CD4-positive, alpha-beta T cell treated with Interleukin-1 beta for 1 hour (primary cell): ENCODE measurements at places on chromosomes 3 and 15.

DNA sequence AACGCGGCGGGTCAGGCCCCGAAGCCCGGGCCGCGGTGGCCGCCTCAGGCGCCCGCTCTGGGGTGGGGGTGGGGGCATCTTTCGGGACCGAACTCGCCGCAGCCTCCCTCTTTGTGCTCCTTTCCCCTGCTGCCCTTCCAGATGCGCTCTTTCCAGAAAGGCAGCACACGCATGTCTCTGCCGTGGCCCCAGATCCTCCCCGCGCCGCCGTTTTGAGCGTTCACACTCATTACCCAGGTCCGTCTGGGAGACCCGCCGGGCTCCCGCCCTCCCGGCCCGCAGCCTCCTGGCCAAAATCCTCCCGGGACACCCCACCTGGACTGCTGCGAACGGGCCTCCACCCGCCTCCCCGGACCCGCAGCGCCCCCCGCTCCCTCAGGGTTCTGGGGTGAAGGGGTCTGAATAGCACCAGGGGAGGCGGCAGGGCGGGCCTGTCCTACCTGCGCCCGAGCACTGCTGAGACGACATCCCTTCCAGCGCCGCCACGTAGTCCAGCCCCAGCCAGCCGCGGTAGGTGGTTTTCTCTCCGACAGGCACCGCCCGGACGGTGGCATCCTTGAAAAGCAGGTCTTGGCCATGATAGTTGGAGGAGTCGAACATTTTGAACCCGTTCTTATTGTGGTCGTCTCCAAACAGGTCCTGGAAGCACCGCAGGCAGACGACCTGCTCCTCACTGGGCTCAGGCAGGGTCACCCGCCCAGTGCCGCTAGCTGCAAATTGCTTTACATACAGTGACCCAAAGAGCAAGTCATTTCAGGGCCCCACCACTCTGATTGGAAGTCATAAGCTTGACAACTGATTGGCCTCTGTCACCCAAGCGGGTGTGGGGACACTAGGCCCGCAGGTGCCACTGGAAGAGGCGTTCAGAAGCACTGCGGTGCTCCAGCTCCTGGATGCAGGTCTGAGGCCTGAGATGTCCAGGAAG is 25.9 kb downstream of the MELTF start:
- DNase-seq, result no peak

DNA sequence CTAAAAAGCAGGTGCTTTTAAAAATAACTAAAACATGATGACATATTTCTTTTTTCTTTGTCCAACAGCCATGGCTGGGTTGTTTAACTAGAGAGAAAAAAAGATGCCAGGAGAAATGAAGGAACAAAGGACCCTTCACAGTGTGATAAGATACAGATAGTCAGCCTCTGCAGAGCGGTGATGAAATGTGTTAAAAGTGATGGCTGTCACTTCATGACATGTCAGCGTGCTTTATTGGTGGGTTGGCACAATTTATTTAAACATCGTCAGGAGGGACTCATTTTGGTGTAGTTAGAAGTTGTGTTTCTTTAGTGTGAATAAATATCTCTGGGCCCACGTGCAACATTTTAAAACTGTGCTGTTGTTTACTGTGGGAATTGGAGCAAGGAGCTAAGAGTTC is 887.4 kb upstream of the CFAP20DC start:
- DNase-seq, result no peak

DNA sequence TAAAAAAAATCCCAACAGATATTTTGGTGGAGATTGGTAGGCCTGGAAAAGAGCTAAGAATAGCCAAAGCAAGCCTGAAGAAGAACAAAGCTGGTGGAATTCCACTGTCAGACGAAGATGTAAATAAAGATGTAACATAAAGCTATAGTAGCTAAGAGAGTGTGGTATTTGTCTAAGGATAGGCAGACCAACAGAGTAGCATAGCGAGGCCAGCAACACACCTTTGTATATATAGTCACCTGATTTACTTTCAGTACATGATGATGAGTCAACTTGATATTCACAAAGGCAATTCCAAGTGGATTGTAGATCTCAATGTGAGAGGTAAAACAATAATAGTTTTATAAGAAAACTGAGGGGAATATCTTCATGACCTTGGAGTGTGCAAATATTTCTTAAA is 53.6 kb upstream of the SYN2 start:
- no peak for DNase-seq

DNA sequence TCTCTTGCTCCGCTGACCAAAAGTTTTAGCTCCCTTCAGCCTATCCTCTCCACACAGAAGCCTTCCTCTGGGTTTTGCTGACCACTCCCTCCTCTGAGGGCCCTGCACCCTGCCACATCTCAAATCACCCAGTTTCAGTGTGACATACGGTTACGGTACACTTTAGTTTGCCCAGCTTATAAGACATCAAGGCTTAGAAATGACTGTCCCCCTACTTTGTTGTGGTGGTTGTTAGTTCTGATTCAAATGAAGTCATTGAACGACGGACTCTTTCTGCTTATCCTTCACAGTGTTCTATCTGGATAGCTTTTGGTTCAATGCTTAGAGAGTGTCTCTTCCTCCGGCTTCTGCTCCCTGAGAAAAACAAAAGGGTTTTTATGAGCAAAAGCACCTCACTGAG is 68.0 kb upstream of the NDUFB4 start:
- no peak for DNase-seq

DNA sequence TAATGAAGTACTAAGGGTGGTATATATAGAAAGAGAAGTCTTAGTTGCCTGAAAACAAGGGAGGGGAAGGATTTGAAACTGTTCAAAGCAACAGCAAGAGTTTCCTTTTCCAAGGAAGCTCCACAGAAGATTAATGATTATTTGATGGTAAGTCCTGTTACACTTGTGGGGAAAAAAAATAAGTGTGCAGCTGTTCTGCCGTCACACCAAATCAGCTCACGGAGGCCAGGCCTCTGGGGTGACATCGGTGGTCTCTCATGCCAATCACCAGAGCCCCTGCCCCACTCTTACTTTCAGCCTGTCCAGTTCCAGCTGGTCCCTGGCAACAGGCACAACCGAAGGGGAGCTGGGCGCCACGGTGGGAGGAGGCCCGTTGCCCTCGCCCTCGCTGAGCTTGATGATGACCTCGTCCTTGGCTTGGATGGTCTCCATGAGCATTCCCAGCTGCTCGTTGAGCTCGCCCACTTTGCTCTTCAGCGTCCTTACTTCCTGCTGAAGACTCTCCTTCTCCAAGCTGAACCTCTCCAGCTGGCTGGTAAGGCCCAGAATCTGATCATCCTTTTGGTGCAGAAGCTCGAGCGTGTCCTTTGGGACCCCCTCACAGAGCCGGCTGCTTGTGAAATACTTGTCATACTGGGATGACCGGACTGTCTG is 53.5 kb downstream of the TBC1D2B start:
- DNase-seq, result no peak

DNA sequence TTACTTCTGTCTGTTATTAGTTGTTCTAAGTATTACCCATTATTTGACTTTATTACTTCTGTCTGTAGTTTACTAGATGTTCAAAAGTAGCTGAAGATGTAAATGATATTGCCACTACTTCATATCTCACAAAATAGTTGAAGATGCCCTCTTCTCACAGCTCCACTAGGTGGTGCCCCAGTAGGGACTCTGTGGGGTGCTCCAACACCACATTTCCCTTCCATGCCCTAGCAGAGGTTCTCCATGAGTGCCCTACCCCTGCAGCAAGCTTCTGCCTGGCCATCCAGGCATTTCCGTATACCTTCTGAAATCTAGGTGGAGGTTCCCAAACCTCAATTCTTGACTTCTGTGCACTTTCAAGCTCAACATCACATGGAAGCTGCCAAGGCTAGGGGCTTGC is 80.8 kb downstream of the KCNH8 start:
- no peak for DNase-seq

GRCh38 chr15:93477721-93478120 is 388.7 kb upstream of the RGMA start:
- no peak for DNase-seq

GRCh38 chr3:192169332-192169915 is 557.9 kb downstream of the FGF12 start:
- no peak for DNase-seq

DNA sequence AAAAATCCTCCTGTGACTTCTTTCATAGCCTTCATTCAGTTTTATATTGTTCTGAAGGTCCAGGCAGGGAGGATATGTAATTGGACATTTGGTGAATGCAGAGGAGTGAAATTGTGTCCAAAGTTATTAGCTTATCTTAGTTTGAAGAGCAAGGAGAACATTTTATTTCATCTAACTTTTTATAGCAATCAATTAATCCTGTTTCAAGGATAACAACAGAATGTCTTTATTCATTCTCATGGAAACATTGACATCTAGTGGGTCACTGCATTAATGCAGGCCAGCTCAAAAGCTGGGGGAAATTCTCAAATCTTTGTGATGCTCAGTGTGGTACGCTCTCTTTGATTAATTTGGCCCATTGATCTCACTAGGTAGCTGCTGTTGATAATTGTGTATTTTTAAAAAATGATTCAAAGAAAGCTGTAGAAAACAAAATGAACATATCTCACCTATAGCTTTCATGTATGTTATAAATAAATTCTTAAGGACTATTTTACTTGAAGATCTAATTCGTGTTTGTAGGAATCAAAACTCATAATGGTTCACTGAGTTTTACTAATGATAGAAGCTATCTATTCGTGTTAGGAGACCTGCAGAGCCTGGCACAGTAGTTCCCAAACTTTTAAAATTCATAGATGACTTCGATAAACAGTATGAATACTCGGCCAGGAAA is 150.8 kb upstream of the KCNMB2 start:
- no peak for DNase-seq

DNA sequence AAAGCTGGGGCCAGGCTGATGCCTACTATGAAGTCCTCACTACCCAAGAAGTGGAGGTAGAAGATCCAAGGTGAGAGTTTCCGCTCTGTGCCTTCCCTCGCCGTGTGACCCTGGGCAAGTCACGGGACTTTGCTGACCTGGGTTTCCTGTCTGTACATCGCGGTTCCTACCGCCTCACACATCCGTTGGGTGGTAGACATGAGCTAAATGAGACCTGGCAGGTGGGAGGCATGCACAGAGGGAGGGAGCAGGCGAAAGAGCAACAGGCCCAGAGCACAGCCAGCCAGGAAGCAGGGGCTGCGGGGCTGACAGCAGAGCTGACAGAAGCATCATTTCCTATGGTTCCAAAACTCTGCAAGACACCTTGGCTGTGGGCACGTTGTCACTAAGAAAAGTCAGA is 157.3 kb upstream of the BHLHE40 start:
- peak; percentile 85 for DNase-seq

GRCh38 chr3:183460081-183461055 is 31.9 kb upstream of the MCF2L2 start:
- DNase-seq, result no peak

DNA sequence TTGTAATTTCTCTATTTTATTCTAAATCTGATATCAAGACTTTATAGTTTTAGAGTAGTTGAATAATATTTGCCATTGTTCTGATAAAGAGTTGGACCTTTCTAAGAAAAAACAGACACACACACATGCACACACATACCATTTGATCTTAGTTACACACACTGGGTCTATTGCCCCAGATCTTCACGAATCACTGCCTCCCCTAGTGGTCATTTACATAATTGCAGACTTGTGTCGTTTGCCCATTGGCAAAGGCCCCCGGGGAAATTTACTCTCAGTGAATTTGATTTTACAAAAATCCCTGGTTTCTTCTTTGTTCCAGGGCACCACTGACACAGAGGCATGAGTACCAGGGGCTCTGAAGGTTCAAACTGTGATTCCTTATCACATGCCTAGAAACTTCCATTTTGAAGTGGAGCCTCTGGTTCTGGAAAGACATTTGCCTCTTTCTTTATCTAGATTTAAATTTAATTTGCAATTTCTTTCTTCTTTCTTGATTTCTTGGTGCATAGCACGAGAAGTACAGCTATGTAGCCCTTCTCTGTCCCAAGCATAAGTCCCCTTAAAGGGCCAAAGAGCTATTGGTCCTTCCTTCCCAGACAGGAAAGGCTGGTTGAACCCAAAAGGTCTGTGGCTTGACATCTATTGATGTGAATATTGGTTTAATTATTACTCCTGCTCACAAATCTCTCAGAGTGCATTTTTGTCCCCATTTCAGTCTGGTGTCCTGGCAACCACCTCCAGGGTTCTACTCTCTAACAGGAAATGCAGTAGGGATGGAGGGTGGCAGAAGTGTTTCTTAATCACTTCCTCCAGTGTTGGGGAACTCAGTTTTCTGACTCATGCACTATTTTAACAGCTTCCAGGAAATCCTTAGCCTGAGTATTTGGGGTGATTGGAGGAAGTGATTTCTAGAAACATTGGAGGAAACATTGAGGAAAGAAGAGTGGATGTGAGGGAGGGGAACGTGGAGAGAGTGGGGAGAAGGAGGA is 32.4 kb upstream of the SLC6A11 start:
- DNase-seq, result no peak

GRCh38 chr3:169137943-169138342 is 525.6 kb downstream of the MECOM start:
- no peak for DNase-seq

DNA sequence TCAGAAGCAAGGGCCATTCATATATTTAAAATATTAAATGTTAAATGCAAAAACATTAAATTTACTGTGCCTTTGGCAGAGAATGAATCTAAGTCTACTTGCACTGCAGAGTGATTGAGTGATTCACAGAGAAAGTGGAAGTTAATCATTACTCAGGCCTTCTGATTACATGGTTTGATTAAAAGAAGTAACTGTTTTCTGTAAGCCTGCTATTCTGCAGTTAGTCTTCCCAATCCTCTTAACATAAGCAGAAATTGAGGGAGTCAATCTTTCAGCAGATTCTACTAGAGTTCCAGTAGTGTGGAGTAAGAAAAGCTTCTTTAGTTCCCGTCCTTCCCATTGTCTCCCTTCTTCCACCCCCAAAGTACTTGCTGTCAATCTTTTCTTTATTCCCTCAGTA is 1.5 kb downstream of the NLGN1 start:
- no peak for DNase-seq

GRCh38 chr3:97917813-97918536 is 54.3 kb downstream of the RIOX2 start:
- DNase-seq, result no peak
